A549 treated with GW870086 at 1 μM for 4 hours (cell line): ENCODE measurements at places on chromosomes 5 and 9. TPM values are rescaled to one million over a fixed set of nuclear protein-coding genes. Genes with fewer than 3 reads are reported as not detected.

The GRHPR gene
- 153 to 175 TPM (median 172 TPM) in 5 replicates for total RNA-seq

The FAT2 gene
- total RNA-seq = 0.01 TPM in 1 of 5 replicates, not detected in the others

The LCN1 gene
- 0.18 TPM in 1 of 5 replicates, not detected in the others for total RNA-seq

The NR5A1 gene
- 0.06 to 0.13 TPM (median 0.10 TPM) in 4 of 5 replicates, not detected in the other for total RNA-seq

The OR13C8 gene
- not detected in 5 replicates for total RNA-seq

The PCDHGA10 gene
- total RNA-seq = 0.02 TPM in 1 of 5 replicates, not detected in the others

The ZFP2 gene
- total RNA-seq = not detected in 5 replicates

The CDH18 gene
- total RNA-seq = not detected in 5 replicates

The NUTM2F gene
- total RNA-seq = not detected in 5 replicates

The SCGB3A2 gene
- total RNA-seq = not detected in 5 replicates

The HCN1 gene
- not detected in 5 replicates for total RNA-seq

The PTPA gene
- 112 to 138 TPM (median 134 TPM) in 5 replicates for total RNA-seq

The PCDHB9 gene
- 0.05 TPM in 1 of 5 replicates, not detected in the others for total RNA-seq

The OR1J2 gene
- not detected in 5 replicates for total RNA-seq

The TXNDC8 gene
- total RNA-seq = not detected in 5 replicates

The FAM240B gene
- total RNA-seq = not detected in 5 replicates

The CER1 gene
- not detected in 5 replicates for total RNA-seq

The ENTPD2 gene
- total RNA-seq = 1.1 to 2.3 TPM (median 1.7 TPM) in 5 replicates

The PDE6A gene
- total RNA-seq = 0.09 to 0.28 TPM (median 0.23 TPM) in 5 replicates

The PCA3 gene
- not detected in 5 replicates for total RNA-seq

The FAM174A gene
- 13.9 to 15.9 TPM (median 14.5 TPM) in 5 replicates for total RNA-seq

The UGT3A2 gene
- not detected in 5 replicates for total RNA-seq

The LCN12 gene
- 0.80 to 1.6 TPM (median 1.3 TPM) in 5 replicates for total RNA-seq

The MLANA gene
- not detected in 5 replicates for total RNA-seq

The LRRTM2 gene
- total RNA-seq = not detected in 5 replicates

The NEUROG1 gene
- not detected in 5 replicates for total RNA-seq

The PCDHA7 gene
- 0.08 to 0.13 TPM (median 0.10 TPM) in 5 replicates for total RNA-seq

The ANKRD34B gene
- total RNA-seq = 0.05 to 0.12 TPM (median 0.06 TPM) in 4 of 5 replicates, not detected in the other
